Activated CD8-positive, alpha-beta memory T cell treated with anti-CD3 and anti-CD28 coated beads for 4 hours (primary cell): ENCODE measurements at places on chromosomes 11 and 22.

DNA sequence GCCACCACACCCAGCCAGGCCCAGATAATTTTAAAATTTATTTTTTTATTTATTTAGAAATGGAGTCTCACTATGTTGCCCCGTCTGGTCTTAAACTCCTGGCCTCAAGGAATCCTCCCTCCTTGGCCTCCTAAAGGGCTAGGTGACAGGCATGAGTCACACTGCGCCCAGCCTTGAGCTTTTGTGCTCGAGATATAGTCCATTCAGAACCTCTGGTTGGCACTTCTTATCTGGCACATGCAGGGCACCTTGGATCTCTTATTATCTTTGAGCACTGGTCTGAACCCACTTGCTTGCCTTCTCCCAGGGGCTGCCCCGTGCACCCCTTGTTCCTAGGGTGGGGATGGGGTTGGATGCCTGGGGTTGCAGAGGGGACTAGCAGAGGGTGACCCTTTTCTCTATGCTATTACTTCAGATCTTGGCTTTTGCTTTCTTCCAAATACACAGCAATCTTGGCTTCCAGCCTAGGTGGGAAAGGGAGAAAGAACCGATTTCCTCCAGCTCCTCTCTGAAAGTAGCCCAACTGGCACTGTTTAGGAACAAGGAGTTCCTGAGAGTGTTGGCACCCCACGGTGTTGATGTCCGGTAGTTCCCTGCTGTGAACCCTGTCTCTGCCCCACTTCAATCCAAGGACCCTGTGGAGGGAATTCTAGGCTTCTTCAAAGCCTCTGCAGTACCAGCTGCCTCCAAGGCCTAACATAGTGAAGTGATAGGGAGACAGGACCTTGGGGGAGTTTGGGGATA lies 1.3 kb upstream of the SLC3A2 start:
- DNase-seq = no peak

GRCh38 chr11:122101625-122102291 lies 14.3 kb downstream of the BLID start:
- DNase-seq = no peak

DNA sequence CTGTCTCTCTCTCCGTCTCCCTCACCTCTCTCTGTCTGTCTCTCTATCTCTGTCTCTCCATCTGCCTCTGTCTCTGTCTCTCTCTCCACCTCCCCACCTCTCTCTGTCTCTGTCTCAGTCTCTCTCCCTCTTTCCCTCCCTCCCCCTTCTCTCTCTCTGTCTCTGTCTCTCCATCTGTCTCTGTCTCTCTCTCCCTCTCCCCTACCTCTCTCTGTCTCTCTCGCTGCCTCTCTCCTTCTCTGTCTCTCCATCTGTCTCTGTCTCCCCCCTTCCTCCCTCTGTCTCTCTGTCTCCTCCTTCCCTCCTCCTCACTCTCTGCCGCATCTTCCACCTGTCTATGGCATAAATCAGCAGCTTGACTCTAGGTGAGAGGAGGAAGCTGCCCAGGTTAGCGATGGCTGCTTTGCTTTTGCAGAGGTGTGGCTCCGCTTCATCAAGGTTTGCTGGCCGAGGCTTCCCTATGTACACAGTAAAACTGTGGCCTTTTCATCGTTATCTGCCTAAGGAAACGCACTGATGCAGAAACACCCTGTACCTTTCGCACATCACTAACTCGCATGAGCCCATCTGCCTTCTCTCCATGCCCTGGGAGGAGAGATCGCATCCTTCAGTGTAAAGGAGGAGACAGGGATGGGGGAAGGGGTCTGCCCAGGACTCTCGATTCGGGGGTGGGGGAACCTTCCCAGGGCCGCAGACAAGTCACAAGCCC lies 44.5 kb downstream of the ANO1 start:
- DNase-seq = no peak

- DNase-seq = no peak
Observed at GRCh38 chr22:19371893-19372292, 59.6 kb downstream of the HIRA start.

- no peak for DNase-seq
Observed at GRCh38 chr22:32050678-32051515, 7.8 kb downstream of the SLC5A1 start.

DNA sequence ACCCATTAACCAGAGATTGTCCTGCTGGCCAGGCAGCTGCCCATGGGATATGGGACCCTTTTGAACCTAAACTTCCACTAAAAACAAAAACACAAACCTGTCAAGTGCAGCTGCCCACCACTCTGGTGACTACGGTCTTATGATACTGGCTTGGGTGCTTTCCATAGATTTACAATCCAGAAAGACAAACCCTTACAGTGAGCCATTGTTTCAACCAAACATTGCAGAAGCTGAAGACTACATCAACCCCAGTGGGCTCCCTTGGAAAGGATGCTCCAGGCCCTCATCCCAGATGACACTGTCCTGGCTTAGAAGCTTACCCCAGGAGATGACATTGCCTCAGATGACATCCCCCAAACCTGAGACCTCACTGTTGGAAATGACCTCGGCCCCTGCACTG lies 56.9 kb upstream of the WNT11 start:
- DNase-seq = no peak

- no peak for DNase-seq
Observed at GRCh38 chr11:45369313-45369712, 83.2 kb upstream of the SYT13 start.

DNA sequence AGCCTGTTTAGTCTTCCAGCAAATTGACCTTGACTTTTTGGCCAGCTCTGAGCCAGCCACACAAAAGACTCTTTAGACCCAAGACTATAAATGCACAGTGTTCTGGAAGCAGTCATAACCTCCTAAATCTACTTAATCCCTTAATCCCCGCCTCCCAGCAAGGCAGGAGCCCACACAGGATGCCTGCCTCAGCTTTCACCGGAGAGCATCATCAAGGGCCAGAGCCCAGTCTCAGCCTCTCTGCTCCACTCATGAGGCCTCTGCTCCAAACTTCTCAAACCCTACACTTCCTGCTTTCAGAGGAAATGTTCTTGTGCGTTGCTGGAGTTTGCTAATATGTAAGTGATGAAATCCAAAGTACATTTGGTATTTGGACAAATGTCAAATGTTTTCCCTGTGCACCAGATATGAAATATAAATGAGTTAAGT lies 57.9 kb upstream of the FSHB start:
- no peak for DNase-seq

GRCh38 chr11:5611627-5612026 lies 13.2 kb upstream of the TRIM34 start:
- no peak for DNase-seq

DNA sequence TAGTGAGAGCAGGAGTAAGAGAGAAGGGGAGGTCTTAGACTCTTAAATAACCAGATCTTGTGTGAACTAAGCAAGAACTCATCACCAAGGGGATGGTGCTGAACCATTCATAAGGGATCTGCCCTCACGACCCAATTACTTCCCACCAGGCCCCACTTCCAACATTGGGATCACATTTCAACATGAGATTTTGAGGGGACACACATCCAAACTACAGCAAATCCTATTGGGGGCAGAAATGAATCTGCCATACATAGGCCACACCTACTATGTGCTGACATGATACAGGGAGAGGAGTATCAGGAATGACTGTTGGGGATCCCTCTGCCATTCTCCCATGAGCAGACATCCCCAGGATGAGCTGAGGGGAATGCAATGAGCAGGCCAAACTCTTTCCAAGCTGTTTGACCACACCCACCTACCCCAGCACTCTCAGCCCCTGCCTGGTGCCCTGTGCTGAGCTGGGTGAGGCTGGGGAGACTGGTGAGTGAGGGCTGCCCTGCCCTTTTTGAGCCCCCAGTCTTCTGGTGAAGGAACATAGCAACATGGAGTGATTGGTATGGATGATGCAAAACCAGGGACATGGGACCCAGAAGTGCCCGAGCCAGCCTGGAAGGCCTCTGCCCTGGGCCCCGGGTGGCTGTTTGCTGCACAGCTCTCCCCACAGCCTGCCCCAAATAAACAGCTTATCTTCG lies 1.2 kb upstream of the GTSE1 start:
- no peak for DNase-seq

DNA sequence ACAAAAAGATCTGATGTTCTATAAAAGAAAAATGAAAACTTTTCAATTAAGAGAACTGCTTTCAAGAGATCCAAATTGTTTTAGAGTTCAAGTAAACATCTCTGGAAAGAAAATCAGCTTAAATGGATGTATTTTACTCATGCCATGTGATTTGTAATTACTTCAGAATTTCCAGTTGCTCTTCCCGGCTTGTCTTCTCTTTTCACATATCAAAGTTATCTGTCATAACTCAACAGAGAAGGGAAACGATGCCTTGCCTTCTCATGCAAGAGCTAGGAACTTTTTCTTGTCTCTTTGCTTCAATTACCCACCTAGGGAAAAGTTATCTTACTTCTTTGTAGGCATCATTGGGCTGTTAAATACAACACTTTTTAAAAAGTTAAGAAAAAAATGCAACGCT lies 255.2 kb upstream of the POU2AF2 start:
- DNase-seq = no peak

- no peak for DNase-seq
Observed at GRCh38 chr11:93842461-93842860, 8.0 kb downstream of the VSTM5 start.

- DNase-seq = no peak
Observed at GRCh38 chr11:73055655-73056354, 86.3 kb downstream of the FCHSD2 start.

- DNase-seq = no peak
Observed at GRCh38 chr11:126485021-126485792, 129.7 kb downstream of the ST3GAL4 start.

DNA sequence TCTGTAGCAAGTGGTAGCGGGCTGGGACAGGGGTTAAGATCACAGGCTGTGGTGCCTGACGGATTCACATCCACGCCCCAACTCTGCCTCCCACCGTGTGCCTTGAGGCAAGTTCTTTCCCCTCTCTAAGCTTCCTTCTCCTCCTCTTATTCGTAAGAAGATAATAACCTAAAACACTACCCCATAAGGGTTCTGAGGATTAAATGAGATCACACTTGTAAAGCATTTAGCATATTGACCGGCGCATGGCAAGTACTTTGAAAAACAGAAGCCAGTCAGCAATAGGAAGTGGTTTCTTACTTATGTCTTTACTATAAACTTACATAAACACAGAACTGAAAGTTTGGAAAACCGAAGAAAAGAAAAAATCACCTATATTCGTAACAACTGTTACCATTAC lies 15.5 kb upstream of the LMO2 start:
- DNase-seq = no peak

GRCh38 chr11:118592616-118593367 lies 14.6 kb upstream of the PHLDB1 start:
- DNase-seq = no peak

DNA sequence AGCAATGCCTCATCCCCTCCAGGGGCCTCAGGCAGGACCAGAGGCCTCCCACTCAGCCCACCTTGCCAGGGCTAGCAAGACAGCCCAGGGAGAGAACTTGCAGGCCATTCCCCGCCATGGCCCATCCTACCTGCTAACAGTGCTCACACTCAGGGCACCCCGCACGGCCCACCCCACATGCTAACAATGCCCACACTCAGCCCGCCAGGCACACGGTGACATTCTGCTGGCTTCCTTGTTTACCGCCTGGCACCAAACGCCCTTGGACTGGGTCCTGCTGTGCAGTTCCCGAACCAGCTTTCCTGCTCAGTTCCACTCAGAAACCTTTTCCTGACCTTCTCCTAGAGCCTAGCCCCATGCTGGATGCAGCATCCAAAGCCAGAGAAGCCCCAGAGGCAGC lies 33.5 kb upstream of the FADD start:
- DNase-seq = no peak

GRCh38 chr11:17014833-17015626 lies 816 bp upstream of the PLEKHA7 start:
- no peak for DNase-seq

DNA sequence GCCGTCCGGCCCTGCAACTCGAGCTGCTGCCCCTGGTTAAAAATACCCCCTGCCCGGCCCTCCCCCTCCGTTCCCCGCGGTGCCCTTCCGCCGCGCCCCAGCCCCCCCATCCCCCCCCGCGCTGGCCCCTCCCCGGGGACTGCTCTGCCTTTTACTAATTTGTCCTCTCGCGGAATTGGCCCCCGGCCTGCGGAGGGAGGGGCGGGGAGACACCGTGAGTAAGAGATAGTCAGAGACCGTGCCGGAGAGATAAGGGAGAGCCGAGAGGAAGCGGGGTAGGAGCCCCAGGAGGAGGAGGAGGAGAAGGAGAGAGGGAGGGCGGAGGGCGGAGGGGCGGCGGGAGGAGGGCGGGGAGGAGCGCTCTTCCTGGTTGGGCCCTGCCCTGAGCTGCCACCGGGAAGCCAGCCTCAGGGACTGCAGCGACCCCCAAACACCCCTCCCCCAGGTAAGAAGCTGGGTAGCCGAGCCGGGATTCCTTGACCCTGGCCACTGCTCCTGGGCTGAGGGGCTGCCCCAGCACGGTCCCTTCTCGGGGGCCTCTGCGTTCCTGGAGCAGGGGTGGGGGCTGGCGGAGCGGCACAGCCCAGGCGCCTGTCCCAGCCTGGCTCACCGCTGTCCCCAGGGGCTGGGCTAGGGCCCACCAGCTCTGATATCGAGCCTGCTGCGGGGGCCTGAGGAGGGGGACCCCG lies at the start of gene CAPN1:
TSS of gene CAPN1 (plus strand) at position 360 of the 689 bp plus-strand sequence. CDS start 774 bp downstream, outside the sequence.
- peak; percentile 14 for DNase-seq
